NCI-H1105 (cell line): ENCODE measurements at places on chromosomes 5 and 9.

GRCh38 chr5:131534974-131535373 lies 100.1 kb downstream of the RAPGEF6 start:
- DNase-seq, result no peak

DNA sequence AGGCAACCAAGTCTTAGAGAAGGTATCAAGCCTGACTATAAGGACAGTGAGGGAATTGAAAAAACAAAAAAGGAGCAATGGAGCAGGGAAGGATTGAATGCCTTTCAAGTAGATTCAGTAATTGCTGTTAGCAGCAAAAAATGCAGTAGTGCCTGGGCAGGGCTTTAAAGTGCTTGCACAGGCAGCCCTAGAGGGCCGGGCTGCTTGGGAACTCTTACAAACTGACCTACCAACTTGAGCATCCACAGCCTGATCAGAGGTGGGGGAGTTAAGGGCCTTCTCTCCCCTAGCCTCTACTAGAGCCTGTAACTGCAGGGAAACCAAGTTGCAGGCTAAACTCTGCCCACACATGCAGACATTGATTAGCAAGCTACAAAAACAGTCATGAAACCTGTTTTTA lies 19.4 kb downstream of the FXN start:
- no peak for DNase-seq

GRCh38 chr5:158917731-158918130 lies 182.0 kb downstream of the EBF1 start:
- no peak for DNase-seq

GRCh38 chr5:150350524-150351344 lies 6.8 kb upstream of the TCOF1 start:
- no peak for DNase-seq

- DNase-seq, result no peak
Measured at GRCh38 chr5:150341331-150341730, 16.2 kb upstream of the TCOF1 start.

DNA sequence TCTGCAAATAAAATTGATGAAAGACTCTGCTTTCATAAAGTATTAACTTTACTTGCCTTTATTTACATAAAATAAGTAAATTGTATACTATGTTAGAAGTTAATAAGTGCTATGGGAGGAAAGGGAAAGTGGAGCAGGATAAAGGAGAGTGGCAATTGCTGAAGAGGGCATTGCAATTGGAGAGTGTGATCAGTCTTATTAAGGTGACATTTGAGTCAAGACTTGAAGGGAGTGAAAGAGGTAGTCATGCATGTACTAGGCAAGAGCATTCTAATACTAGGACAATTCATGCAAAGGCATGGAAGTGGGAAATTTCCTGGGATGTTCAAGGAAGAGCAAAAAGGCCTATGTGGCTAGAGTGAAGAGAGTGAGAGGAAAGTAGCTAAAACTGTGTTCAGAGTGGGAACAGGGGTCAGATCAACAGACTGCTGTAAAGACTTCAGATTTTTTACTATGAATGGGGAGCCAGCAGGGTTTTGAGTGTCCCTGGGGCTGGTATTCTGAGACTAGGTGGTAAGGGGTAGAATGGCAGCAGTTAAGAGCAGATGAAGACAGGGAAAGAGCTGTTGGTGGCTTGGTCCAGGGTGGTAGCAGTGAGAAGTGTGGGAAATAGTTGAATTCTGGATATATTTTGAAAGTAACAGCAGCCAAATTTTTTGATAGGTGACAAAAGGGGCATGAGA lies 182.3 kb upstream of the RIOK2 start:
- DNase-seq, result no peak

DNA sequence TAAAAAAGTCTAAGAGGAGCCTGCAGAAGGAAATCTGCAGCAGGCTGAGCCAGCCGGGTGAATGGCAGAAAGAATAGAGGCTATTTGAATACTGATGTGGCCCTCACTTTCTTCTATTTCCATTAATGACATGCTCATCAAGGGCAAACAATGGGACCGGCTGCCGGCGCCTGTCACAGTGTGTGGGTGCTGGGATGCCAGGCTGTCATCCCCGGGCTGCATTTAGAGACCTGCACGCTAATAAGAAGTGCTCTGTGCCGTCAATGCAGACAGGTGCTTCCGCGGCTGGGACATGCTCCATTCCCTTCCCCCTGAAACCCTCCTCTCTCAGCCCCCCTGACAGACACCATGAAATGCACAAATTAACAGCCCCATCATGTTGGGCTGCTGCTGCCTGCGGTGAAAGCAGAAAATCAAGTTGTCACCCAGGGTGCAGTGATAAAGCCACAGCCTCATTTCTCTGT lies 217.7 kb upstream of the TBCA start:
- DNase-seq, result peak; percentile 59

- DNase-seq, result no peak
Measured at GRCh38 chr9:133457233-133457632, 2.5 kb upstream of the CACFD1 start.

DNA sequence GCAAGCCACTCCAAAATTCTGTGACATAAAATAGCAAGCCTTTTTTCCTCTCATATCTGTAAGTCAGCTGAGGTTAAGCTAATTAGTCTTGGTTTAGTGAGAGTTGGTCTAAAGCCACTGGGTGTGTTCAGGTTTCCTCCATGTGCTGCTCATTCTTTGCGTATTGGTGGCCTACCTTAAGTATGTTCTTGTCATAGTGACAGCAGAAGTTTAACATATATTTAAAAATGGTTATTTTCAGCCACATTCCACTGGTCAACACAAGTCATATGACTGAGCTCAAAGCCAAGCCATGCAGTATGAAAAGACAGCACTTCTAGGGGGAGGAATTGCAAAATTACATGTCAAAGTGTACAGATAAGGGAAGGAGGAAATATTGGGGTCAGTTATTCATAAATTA lies 100.5 kb upstream of the FGF10 start:
- no peak for DNase-seq

DNA sequence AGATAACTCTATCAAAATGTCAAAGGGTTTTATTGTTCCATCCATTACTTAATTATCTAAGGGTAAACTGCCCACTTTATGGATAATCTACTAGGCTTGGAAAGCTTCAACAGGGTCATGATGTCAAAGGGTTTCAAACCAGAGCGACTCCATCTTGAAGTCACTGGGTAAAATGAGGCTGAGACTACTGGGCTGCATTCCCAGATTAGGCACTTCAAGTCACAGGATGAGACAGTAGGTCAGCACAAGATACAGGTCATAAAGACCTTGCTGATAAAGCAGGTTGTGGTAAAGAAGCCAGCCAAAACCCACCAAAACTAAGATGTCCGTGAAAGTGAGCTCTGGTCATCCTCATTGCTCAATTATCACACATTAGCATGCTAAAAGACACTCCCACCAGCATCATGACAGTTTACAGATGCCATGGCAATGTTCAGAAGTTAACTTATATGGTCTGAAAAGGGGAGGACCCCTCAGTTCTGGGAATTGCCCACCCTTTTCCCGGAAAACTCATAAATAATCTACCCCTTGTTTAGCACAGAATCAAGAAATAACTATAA lies 138.6 kb downstream of the GNAQ start:
- DNase-seq, result no peak

GRCh38 chr9:20545023-20545622 lies 77.2 kb downstream of the MLLT3 start:
- no peak for DNase-seq

- no peak for DNase-seq
Measured at GRCh38 chr5:149727336-149728035, 2.6 kb upstream of the PPARGC1B start.

GRCh38 chr5:53116597-53116996 lies 7.0 kb upstream of the MOCS2 start:
- no peak for DNase-seq

DNA sequence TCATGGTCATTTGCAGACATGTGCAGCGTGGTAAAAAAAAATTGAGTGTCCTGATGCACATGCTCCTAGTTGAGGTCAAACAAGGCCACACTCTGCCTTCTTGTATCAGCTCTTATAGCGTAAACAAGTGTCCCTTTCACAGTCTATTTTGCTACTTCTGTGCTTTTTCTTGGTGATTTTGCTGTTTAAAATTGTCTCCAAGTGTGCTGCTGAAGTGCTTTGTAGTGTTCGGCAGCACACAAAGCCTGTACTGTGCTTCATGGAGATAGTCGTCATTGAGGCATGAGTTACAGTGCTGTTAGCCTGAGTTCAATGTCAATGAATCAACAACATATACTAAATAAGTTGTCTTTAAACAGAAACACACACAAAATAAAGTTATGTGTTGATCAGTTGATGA lies 690.4 kb upstream of the MEF2C start:
- no peak for DNase-seq

GRCh38 chr5:95900383-95900958 lies 61.2 kb downstream of the ELL2 start:
- DNase-seq, result peak; percentile 16

GRCh38 chr5:112049738-112050137 lies 292.7 kb upstream of the NREP start:
- no peak for DNase-seq

GRCh38 chr5:166370928-166371690 lies 1920.3 kb upstream of the WWC1 start:
- DNase-seq, result no peak

DNA sequence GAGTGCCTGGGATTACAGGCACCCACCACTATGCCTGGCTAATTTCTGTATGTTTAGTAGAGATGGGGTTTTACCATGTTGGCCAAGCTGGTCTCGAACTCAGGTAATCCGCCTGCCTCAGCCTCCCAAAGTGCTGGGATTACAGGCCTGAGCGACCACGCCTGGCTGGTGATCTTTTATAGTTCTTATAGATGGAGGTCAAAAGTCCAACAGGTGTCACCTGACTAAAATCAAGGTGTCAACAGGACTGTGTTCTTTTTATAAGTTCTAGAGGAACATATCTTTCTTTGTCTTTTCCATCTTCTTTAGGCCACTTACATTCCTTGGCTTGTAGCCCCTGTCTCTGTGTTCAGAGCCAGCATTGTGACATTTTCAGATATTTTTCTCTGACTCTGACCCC lies 155.5 kb upstream of the SLC12A2 start:
- no peak for DNase-seq

GRCh38 chr5:4572311-4573100 lies 567.6 kb upstream of the ADAMTS16 start:
- no peak for DNase-seq

GRCh38 chr5:139185589-139185988 lies 12.6 kb downstream of the SIL1 start:
- DNase-seq, result no peak

GRCh38 chr9:69970001-69970533 lies 73.6 kb upstream of the MAMDC2 start:
- no peak for DNase-seq

DNA sequence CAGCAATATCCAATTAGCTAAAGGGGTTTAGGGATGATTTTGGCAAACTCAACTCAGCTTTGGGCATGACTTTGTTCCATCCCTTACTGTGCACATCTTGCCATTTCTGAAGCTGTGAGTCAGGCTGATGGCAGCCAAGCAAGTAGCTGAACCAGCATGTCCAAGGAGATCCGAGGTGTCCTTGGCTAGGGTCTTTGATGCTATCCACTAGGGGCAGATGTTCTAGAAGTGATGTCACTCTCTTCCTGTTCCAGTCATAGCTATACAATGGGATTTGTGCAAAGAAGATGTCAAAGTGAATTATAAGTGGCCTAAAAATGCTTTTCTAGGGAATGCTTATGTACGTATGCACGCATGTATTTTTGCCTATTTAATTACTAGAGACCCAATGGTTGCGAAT lies 160.8 kb upstream of the PAPPA start:
- DNase-seq, result no peak

- no peak for DNase-seq
Measured at GRCh38 chr9:131233556-131233955, 42.8 kb downstream of the FAM78A start.

- DNase-seq, result no peak
Measured at GRCh38 chr9:134585021-134585561, 56.5 kb upstream of the COL5A1 start.

- no peak for DNase-seq
Measured at GRCh38 chr5:83204651-83205050, 127.3 kb downstream of the XRCC4 start.

- DNase-seq, result no peak
Measured at GRCh38 chr5:134084022-134084565, 30.4 kb upstream of the TCF7 start.

DNA sequence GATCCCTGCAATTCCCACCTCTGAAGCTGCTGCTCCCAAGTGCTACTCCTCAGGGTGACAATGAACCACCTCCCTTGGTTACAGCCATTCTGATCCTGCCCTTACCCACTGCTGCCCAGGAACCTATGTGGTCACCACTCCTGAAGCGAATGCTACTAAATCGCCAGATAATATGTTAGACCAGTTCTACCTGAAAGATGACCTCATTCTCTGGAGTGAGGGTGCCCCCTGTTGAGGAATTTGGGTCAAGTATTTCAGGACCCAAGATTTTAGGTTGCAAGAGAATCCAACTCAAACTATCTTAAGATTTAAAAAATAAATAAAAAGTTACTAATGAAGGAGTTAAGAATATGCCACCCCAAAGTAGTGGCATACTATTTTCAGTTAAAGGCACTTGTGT lies 5.8 kb upstream of the SNAPC3 start:
- no peak for DNase-seq

- no peak for DNase-seq
Measured at GRCh38 chr9:137370865-137371520, 52.0 kb downstream of the EXD3 start.

DNA sequence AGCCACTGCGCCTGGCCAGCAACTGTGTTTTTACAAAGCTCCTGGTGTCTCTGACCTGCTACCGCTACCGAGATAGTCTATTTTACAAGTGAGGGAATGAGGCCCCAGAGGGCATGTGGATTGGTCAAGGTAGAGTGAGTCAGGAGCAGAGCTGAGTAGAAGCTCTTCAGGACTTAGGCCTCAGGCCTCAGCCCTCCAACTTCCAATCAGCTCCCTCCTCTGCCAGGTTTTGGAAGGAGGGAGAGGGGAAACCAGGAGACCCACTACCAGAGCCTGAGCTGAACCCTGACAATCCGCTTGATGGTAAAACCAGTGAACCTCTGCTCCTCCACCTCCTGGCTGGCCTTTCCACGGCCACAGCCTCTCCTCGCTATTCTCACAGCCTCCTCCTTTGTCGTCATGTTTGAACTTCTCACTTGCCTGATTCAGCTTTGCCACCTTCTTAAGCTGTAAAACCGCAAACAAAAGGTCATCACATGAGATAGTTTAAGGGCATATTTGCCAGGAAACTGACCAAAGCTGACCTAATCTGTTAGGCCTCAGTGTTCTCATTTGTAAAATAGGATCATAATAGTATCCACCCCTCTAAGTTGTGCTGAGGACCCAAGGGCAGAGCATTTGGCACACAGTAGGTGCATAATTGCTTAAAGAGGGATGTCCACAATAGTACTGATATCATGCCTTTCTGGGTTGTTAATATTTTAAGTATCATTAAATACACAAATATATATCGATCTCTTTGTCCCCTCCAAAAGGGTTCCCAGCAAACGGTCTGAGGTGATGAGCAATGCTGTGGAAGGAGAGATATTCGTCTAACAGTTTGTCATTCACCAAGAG lies 1.7 kb downstream of the TRAF1 start:
- no peak for DNase-seq

DNA sequence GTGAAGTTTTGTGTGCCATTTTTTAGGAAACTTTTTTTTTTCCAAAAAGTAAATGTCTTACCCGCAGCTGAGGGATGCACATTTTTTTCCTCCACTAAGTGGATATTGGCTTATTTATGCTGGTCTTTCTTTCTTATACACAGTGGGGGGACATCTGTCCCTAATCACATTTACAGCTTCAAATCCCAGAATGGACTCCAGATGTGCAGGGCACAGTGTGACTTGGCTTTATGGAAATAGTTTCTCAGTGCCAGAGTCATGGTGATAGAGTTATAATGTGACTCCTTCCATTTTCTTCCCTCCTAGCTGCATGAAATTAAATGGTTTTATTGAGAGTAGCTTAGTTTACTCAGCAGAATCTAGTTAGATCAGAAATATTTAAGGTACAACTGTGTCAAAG lies 66.5 kb downstream of the SV2C start:
- no peak for DNase-seq

GRCh38 chr5:43302481-43302880 lies 10.7 kb downstream of the HMGCS1 start:
- no peak for DNase-seq
